Cerebellar nuclear complex (tissue), 1 donor: ENCODE measurements at places on chromosomes 4 and X.

DNA sequence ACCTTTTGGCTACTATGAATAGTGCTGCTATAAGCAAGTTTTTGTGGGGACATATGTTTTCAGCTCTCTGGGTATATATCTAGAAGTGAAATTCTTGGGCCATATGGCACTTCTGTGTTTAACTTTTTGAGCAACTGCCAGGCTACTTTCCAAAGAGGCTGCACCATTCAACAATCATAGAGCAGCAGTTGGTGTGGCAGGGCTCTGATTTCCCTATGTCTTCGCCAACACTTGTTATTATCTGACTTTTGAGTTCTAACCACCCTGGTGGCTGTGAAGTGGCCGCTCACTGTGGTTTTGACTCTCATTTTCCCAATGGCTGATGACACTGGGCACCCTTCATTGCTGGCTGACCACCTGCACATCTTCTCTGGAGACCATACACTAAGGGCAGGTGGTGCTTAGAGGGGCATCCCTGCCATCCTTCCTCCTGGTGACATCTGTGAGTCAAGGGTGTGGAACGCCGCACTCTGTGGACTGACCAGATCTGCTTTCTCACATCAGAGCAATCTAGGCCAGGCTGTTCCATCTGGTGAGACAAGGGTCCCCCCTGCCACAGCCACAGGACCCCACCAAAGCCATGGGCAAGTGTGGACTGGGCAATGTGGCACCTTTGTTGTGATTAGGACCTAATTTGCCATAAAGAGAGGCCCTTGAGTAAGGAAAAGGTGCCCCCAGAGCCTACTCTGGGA is 49.6 kb downstream of the ZFYVE28 start:
- no peak for DNase-seq

- DNase-seq: no peak
Measured at GRCh38 chrX:135315864-135316263, 6.6 kb downstream of the ETDC start.

GRCh38 chr4:81808011-81808672 is 336.4 kb upstream of the RASGEF1B start:
- DNase-seq: peak; percentile 97

GRCh38 chr4:177605252-177605651 is 163.0 kb upstream of the AGA start:
- no peak for DNase-seq

- no peak for DNase-seq
Measured at GRCh38 chr4:80646061-80646460, 310.5 kb downstream of the CFAP299 start.
